ENCODE measurements at places on chromosomes 3 and 15.

DNA sequence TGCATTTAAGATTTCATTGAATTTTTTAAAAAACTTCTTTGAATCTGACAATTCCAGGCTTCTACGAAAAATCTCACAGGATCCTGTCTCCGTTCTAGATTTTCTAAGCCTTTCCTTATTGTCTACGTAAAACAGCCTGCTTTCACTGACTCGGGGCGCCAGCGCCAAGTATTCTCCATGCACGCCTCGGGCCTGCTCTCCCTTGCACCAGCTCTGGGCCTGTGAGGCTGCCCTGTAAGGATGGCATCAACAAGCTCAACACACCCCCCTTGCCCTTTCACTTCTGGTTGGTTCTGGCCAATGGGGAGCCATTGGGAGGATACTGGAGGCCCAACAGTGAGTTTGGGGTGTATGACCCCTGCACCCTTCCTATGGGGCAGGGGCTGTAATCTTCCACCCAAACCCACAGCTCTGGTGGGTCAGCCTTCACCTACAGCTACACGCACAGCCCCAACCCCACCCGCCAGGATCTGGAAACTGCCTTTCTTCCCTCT is 47.8 kb downstream of the SLC41A3 start:
- no peak for DNase-seq

- no peak for DNase-seq
Measured at GRCh38 chr3:14852058-14852594, 33.4 kb downstream of the FGD5 start.

DNA sequence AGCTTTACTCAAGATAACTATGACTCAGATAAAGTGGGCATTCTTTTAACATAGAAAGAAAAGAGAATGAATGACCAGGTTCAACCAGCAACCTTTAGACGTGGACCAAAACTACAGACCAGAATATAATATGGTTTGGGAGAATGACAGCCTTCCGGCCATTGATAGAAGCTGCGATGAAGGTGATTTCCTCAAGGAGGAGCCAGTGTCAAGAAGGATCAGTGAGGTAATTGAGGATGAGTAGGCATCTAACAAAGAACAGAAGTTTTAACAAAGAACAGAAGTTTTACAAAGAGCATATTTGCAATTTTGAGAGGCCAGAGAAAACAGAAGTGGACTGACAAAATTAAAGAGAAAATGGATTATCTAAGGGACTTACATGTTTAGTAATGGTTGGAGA is 289.0 kb upstream of the AGTR1 start:
- DNase-seq = no peak

DNA sequence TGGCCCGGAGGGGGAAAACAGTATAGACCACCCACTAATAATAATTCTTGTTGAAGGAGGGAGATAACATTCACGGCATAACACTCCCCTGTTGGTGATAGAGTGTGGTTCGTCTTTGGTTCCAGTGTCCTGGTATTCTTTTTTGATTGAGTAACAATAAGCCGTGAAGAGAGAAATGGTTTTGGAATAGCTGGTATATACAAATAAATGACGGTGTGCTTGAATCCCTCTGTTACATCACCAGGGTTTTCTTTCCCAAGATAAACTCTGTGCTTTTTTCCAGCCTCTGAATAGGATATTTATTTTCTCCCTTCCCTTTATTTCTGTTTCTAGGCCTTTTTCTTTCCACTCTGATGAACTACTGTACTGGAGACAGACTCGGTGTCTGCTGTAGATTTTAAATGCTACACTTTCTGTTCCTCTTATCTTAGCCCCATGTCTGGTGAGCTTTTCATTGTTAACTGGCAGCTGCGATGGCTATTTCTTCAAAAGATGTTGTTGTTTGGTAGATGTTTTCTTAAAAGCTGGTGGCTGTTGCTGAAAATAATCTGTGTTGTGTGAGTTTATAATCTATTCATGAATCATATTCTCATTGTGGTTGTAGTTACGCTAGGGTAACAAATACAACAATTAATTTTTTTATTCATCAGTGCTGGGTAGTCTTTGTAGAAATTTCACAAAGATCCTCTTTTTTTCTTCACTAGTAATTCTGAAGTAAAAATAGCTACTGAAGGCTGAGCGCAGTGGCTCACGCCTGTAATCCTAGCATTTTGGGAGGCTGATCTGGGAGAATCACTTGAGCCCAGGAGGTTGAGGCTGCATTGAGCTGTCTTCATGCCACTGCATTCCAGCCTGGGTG is 15.5 kb upstream of the SCAANT1 start:
- DNase-seq = no peak

GRCh38 chr15:72342385-72342784 is 22.4 kb upstream of the CELF6 start:
- peak; percentile 19 for DNase-seq

DNA sequence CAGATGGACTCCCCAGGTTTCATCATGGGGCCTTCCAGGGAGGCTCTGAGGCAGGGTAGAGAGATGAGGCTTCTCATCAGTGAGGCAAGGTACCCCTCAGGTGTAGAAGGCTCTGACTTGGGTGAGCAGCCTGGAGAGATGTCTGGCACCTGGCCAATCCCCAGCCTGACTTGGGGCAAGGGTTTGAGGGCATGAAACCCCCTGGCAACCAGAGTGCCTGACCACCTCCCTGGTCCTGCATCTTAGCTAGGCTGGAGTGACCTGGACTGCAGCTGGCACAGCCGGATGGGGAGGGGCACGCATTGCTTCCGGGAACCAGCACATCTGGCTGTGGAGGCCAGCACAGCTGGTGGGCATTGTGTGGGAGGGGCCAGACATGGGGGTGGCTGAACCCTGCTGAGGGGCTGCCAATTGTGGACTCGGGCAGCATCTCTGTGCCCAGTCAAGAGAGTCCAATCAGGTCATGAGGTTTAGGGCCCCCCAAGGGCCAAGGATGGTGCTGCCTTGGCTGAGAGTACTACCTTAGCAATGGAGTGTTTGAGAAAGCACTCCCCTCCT is 1.9 kb downstream of the ZBTB47 start:
- no peak for DNase-seq

DNA sequence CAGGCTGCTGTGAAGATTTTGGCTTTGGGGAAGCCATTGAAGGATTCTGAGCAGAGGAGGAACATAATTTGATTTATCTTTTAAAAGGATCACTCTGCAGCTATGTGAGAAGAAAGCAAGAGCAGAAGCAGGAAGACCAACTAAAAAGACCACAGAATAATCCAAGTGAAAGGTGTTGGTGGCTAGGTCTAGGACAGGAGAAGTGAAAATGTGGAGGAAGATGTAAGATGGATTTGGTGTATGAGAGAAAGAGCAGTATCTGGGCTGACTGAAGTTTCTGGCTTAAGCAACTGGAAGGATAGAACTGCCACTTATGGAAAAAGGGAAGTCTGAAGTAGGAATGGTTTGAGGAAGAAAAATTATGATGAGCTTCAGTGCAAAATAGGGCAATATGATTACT is 62.0 kb downstream of the SFMBT1 start:
- DNase-seq = no peak
